ENCODE measurements at places on chromosomes 13 and 19. TPM values are rescaled to one million over a fixed set of nuclear protein-coding genes. Genes with fewer than 3 reads are reported as not detected.

The OSCAR gene
- polyA plus RNA-seq = 1.7 TPM

The DOCK6 gene
- 3.0 TPM for polyA plus RNA-seq

The SPIB gene
- 114 TPM for polyA plus RNA-seq

The SEMA6B gene
- not detected for polyA plus RNA-seq

The UPF1 gene
- 51.9 TPM for polyA plus RNA-seq

The SIGLEC12 gene
- polyA plus RNA-seq = 0.12 TPM

GRCh38 chr13:31090961-31091624 lies 70.6 kb downstream of the HSPH1 start:
- H3K4me3 ChIP-seq = no peak overlapping the region
- no peaks in the 10 kb centered on the region for H3K36me3 ChIP-seq
- H3K27ac ChIP-seq = no peak overlapping the region
- no peak for DNase-seq
- H3K4me1 ChIP-seq = no peaks in the 10 kb centered on the region

DNA sequence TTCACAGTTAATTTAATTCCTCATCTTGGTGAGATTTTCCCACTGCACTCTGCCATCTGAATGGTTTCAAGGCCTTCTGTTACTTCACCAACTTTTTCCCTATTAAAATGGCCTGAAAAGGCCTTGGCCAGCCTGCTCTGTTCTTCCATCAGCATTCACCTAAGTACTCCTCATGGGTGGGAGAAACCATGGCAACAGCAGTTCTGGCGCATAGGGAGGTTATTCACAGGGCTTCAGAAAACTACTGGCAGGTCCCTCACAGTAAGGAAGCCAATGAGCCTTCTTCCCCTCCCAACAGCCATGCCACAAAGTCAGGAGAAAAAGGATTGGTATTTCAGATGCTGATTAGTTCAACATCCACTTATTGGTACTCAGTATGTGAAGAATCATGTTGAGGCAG lies 17.2 kb upstream of the GJB2 start:
- no peaks in the 10 kb centered on the region for H3K27me3 ChIP-seq
- H3K4me1 ChIP-seq = no peaks in the 10 kb centered on the region
- H3K4me3 ChIP-seq = no peak overlapping the region
- no peak overlapping the region for H3K27ac ChIP-seq

DNA sequence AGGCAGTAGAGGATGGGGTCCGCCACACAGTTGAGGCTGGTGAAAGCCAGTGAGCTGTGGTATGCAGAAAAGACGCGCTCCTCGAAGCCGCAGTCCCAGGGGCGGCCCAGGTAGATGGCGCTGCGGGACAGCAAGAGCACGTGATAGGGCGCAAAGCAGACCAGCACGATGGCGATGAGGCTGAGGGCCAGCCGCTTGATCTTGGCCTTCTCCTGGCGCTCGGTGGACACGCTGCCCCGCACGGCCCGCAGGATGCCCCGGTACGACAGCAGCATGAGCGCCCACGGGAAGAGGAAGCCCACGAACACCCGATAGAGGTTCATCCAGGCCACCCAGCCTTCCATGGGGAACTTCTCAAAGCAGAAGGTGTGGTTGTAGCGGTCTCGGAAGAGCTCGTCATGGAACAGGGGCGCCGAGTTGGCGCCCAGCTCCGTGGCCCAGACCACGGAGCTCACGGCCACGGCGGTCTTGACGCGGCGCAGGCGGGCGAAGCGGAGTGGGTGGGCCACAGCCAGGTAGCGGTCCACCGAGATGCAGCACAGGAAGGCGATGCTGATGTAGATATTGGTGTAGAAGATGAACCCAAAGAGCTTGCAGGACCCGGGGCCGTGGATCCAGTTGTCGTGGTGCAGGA lies 6.5 kb upstream of the OPA3 start:
- H3K27me3 ChIP-seq = no peaks in the 10 kb centered on the region
- H3K4me3 ChIP-seq = no peak overlapping the region
- H3K4me1 ChIP-seq = no peaks in the 10 kb centered on the region
- peak; percentile 35 for DNase-seq
- no peak overlapping the region for H3K27ac ChIP-seq

GRCh38 chr19:43847884-43848283 lies 20.8 kb downstream of the ZNF283 start:
- H3K36me3 ChIP-seq = peaks cover 12% of the 10 kb centered on the region
- H3K27ac ChIP-seq = no peak overlapping the region
- DNase-seq = no peak
- H3K27me3 ChIP-seq = no peaks in the 10 kb centered on the region
- no peak overlapping the region for H3K4me3 ChIP-seq

DNA sequence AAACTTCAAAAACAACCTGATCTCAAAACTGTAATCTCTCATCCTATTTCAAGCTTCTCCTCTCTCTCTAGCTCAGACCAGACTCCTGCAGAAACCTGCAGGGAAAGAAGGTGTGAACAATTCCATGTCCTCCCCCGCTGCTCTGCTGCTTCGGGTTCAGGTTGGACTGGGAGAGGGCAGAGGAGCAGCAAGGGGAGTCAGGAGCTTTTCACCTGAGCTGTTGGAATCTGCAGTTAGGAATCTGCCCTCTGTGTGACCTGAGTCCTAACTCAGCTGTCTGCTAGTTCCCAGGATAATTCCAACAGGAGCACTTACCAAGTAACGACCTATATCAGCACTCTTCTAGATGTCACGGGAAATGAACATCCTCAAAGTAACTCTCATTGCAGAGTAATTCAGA lies 118.3 kb downstream of the DNAJC15 start:
- no peak overlapping the region for H3K27ac ChIP-seq
- no peaks in the 10 kb centered on the region for H3K36me3 ChIP-seq
- H3K4me3 ChIP-seq = no peak overlapping the region
- peaks cover 7% of the 10 kb centered on the region for H3K27me3 ChIP-seq
- no peaks in the 10 kb centered on the region for H3K4me1 ChIP-seq

DNA sequence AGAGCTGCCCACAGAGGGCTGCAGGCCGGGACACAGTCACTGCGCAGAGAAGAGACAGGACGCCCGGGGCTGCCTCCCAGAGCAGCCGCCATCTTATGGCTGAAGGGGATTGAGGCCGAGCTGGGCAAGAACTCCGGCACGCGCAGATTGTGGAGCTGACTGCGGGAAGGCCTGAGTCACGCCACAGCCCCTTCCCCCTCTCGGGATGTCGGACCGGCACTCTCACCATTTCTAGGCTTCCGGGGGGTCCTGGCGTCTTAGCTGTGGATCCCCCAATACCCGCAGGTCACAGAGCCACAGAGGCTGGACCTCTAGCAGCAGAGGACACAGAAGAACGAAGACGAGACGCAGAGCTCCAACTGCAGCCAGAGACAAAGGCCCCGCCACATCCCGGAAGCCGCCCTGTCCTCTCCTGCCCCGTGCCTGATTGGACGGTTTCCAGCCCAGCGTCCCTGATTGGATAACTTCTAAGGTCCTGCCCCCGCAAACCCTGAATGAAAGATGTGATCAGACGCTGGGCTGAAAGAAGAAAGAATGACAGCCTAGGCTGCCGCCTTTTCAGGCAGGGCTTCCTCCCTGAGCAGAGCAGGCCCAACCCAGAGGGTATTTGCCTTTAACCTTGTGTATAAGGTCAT lies at the start of gene ZNF43:
ZNF43 (minus strand) TSS at position 373 of the 635 bp plus-strand sequence; CDS start at position 229, 144 bp downstream.
- no peaks in the 10 kb centered on the region for H3K27me3 ChIP-seq
- H3K27ac ChIP-seq = peak within 1 kb of the TSS; percentile 81
- H3K36me3 ChIP-seq = peaks cover 12% of the 10 kb centered on the region
- peak within 1 kb of the TSS; percentile 68 for H3K4me3 ChIP-seq
- peak; percentile 92 for DNase-seq
- H3K4me1 ChIP-seq = peaks cover 4% of the 10 kb centered on the region

DNA sequence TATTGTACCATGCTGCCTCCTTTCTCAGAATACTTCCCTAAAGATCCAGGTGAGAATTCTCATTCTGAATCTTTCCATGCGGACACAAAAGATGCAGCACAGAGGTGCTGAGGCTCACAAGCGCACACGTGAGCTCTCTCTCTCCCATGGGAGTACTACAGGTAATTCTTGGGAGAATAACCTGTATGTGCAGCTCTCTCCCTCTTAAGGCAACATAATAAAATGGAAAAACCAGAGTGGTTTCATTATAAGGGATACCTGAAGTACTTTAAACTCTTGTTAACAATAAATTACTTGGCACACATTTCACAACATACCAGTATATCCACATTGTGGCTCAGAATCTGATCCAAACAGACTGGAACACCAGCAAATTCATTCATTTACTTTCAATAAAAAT lies 40.4 kb downstream of the INTS6 start:
- H3K4me1 ChIP-seq = peaks cover 25% of the 10 kb centered on the region
- no peak overlapping the region for H3K4me3 ChIP-seq
- no peak overlapping the region for H3K27ac ChIP-seq
- DNase-seq = no peak

DNA sequence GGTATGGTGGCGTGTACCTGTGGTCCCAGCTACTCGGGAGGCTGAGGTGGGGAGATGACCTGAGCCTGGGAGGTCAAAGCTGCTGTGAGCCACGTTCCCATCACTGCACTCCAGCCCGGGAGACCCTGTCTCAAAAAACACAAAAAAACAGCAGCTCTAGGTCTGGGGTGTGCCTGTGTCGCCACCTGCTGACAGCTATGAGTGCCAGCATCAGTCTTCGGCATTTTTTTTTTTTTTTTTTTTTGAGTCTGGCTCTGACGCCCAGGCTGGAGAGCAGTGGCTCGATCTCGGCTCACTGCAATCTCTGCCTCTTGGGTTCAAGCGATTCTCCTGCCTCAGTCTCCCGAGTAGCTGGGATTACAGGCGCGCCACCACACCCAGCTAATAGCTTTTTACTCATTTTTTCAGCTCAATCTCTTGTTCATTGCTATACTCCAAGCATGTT lies 10.1 kb downstream of the AP2S1 start:
- peaks cover 26% of the 10 kb centered on the region for H3K36me3 ChIP-seq
- no peaks in the 10 kb centered on the region for H3K27me3 ChIP-seq
- peak; percentile 82 for DNase-seq
- H3K27ac ChIP-seq = no peak overlapping the region
- H3K4me3 ChIP-seq = no peak overlapping the region

- no peaks in the 10 kb centered on the region for H3K27me3 ChIP-seq
- H3K27ac ChIP-seq = no peak overlapping the region
- H3K4me1 ChIP-seq = peaks cover 4% of the 10 kb centered on the region
- no peaks in the 10 kb centered on the region for H3K36me3 ChIP-seq
- peak; percentile 66 for DNase-seq
Observed at GRCh38 chr19:38792250-38793111, 3.5 kb downstream of the LGALS7B start.

DNA sequence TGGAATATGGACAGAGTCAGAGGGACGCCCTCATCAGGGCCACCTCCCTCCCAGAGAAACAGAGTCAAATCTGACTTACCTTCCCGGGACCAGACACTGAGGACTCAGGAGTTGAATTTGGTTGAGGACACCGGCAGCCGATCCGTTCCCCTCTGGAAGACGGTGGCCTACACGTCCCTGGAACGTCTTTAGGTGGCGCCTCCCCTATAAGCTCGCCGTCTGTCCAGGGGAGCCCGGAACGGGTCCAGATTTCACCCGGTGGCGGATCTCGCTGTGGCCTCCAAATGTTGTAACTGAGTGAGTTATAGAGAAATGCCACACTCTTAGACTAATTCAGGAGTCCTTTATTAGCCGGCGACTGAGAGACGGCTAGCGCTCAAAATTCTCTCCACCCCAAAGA lies 9.0 kb downstream of the TNFSF14 start:
- no peak overlapping the region for H3K27ac ChIP-seq
- no peak overlapping the region for H3K4me3 ChIP-seq
- H3K36me3 ChIP-seq = no peaks in the 10 kb centered on the region
- H3K4me1 ChIP-seq = peaks cover 3% of the 10 kb centered on the region

- peaks cover 37% of the 10 kb centered on the region for H3K4me1 ChIP-seq
- peak overlapping the region; percentile 54 for H3K4me3 ChIP-seq
- no peaks in the 10 kb centered on the region for H3K27me3 ChIP-seq
- H3K27ac ChIP-seq = peak overlapping the region; percentile 85
Observed at GRCh38 chr19:18428173-18428786, 9.1 kb downstream of the SSBP4 start.
